ENCODE measurements at places on chromosomes 1 and 21.

- DNase-seq: no peak
These were observed 22.4 kb downstream of the LRRC8B start for GRCh38 chr1:89546934-89547562.

DNA sequence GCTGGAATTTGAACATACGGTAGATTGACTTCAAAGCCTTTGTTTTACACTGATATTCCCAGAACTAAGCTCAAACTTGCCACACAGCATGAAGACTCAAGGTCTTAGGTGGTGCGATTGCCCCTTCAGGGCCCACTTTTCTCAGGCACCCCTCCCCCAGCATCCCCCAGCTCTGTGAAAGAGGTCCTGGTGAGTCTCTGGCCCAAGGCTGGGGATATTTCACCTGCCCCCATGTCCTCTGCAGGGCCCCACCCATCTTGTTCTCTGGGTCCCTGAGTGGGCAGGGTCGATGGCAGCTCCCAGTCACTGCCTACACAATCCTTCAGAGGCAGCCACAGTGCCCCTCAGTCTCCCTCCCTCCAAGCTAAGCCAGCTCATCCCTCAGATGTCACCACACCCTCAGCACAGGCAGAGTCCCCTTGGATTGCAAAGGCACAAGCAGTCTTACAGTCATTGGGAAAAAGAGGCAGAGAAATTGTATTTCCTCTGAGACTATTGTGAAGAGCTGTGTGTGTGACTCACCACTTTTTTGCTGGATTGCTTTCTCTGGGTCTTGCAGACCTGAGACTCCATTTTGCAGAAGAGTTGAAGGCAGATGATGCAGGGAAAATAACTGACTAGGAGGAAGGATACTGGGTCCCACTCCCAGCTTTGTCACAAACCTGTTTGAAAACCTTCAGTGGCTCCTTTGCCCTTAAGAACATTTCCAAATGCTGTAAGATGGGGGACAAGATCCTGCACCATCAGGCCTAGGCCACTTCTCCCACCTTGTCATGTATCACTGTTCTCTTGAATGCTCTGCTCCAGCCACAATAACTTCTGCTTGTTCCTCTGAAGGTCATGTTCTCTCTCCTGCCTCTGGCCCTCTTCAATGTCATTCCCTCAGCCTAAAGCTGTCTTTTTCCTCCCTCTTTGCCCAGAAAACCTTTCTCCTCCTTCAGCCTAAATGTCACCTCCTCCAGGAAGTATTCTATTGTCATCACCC is 119.1 kb upstream of the GRIK3 start:
- DNase-seq: no peak

DNA sequence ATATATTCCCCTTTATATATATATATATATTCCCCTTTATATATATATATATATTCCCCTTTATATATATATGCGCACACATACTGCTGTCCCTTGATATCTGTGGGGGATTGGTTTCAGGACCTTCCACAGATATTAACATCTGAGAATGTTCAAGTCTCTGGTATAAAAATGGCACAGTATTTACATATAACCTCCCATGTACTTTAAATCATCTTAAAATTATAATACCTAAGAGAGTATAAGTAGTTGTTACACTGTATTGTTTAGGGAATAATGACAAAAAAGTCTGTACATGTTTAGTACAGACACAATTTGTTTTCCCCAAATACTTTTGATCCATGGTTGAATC is 45.8 kb downstream of the NR5A2 start:
- no peak for DNase-seq

- no peak for DNase-seq
These were observed 43.9 kb downstream of the SKI start for GRCh38 chr1:2271841-2272655.

DNA sequence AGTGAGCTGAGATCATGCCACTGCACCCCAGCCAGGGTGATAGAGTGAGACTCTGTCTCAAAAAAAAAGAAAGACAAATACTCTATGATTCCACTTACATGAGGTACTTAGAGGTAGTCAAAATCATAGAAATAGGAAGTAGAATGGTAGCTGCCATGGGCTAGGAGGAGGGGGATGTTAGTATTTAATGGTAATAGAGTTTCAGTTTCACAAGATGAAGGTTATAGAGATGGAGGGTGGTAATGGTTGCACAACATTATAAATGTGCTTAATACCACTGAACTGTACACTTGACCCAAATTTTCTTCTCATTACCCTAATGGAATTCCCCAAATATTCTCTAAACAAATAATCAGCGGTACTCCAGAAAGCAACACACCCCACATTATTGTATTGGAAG is 12.8 kb downstream of the EIF2B3 start:
- DNase-seq: no peak

- no peak for DNase-seq
These were observed 35.4 kb upstream of the RAB3GAP2 start for GRCh38 chr1:220307607-220308006.
